Non-pigmented ciliary epithelial cell (primary cell): ENCODE measurements at places on chromosomes 12 and 14.
A peak's percentile ranks its signal among the peaks of the same experiment; 100 is the strongest.

DNA sequence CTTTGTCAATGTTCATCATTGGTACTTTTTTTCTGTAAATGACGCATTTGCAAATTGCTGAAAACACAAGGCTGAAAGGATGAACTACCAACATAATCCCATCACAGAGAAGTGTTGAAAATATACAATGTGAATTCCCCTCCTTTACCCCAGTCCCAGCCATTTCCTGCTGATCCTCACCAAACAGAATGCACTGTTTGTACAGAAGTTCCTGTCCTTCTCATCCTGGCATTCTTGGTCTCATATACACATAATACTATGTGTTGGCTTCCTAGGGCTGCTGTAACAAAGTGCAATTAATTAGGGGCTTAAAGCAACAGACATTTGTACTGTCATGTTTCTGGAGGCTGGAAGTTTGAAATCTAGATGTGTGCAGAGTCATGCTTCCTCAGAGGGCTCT is 836.2 kb upstream of the MGAT4C start:
- DNase-seq, result no peak

- DNase-seq, result no peak
These were observed 260.4 kb downstream of the TTC6 start for GRCh38 chr14:37855871-37856270.

- no peak for DNase-seq
These were observed 192.9 kb downstream of the NUAK1 start for GRCh38 chr12:105945880-105946279.

GRCh38 chr12:41743835-41744234 is 400.8 kb downstream of the GXYLT1 start:
- peak; percentile 4 for DNase-seq

DNA sequence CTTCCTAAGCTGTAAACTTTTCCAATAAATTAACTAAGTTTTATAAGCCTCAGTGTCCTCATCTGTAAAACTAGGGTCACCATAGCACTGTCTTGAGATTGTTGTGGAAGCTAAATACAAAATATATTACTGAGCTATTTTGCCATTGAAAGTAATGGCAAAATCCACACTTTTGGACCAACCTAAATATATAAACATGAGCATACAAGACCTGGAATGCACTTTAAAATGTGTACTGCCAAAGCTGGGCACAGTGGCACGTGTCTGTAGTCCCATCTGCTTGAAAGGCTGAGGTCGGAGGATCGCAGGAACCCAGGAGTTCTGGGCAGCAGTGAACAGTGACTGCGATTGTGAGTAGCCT is 29.8 kb upstream of the SINHCAF start:
- no peak for DNase-seq

DNA sequence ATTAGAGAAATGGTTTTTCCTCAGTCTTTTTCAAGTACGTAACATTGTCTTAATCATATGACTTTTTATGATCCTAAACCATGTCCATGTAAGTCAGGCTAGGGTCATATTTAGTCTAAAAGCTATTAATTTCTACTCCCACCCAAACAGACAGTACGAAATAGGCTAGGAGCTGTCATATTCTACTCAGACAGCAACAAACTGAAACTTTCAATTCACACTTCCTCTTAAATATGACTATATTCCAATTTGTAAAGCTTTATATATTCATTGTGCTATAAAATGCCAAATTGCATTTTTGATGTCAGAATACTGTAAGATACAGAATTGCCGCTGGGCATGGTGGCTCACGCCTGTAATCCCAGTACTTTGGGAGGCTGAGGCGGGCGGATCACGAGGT is 3.5 kb downstream of the NUP37 start:
- no peak for DNase-seq

GRCh38 chr14:85296456-85297210 is 233.3 kb upstream of the FLRT2 start:
- DNase-seq, result peak; percentile 47

- no peak for DNase-seq
These were observed 14.5 kb downstream of the KRT83 start for GRCh38 chr12:52306731-52307130.

- DNase-seq, result no peak
These were observed 1.1 kb downstream of the SYNE2 start for GRCh38 chr14:63853831-63854293.

DNA sequence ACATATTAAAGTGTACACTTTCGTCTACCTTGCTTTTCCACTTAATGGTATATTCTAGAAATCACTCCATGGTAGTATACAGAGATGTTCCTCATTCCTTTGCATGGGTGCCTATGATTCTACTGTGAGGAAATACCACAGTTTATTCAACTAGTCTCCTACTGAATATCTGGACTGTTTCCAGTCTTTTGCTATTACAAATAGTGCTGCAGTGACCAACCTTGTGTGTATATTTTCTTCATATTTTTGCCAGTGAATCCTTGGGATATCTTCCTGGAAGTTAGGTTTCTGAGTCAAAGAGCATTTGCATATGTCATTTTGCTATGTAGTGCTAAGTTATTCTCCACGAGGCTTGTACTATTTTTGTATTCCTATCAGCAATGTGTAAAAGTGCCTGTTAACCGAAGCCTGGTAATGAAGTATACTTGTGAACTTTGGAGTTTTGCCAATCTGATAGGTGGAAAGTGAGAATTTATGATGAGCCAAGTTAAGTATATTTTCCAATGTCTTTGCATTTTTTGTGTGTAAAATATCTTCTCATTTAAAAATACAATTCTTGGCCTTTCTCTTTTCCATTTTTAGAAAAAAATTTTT is 31.3 kb upstream of the TMEM263 start:
- no peak for DNase-seq

- no peak for DNase-seq
These were observed 745.8 kb downstream of the TRHDE start for GRCh38 chr12:73017981-73018380.
